Stimulated activated CD8-positive, alpha-beta memory T cell treated with anti-CD3 and anti-CD28 coated beads, Interleukin-4, amount 100 ng/mL, for 4 hours (primary cell): ENCODE measurements at places on chromosomes 6 and 20.

- DNase-seq = no peak
Measured at GRCh38 chr6:96653181-96653580, 90.3 kb downstream of the FHL5 start.

GRCh38 chr20:33914919-33915318 is 78.8 kb upstream of the RALY start:
- DNase-seq = peak; percentile 9

DNA sequence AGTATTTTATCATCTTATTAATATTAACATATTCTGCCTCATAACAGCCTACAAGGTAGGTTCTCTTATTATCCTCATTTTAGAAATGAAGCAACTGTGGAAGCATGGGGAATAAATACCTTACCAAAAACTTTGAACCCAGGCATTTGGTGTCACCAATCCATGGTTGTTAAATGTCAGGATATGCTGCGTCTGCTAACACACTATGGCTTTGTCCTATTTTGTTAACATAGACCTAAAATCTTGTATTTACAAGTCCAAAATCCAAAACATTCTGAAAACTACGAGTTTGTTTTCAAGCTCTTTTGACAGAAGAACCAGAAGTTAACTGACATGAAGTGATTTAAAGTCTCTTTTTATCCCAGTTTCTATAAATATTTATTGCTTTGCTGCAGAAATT is 53.4 kb downstream of the BMP5 start:
- DNase-seq = no peak

DNA sequence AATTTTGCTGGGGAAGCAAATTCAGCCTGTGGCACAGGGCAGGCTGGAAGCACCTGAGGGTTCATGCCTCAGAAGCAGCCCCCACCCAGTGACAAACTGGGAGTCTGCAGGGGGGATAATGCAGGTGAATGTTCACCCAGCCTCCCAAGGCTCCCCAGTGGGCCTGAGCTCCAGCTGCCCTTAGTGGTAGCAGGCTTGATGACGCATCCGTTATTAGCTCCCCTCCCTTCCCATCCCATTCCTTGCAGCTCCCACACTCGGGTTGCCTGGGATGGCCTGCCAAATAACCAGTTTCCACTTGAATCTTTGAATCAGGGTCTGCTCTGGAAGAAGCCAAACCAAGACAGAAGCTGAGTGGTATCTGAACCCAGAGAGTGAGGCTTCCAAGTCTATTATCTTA is 15.8 kb downstream of the KCNK15 start:
- no peak for DNase-seq

GRCh38 chr6:86147311-86147710 is 504.6 kb upstream of the SYNCRIP start:
- no peak for DNase-seq

- DNase-seq = no peak
Measured at GRCh38 chr6:104256646-104257045, 603.1 kb downstream of the HACE1 start.

- DNase-seq = no peak
Measured at GRCh38 chr6:123515715-123516114, 121.0 kb downstream of the TRDN start.

DNA sequence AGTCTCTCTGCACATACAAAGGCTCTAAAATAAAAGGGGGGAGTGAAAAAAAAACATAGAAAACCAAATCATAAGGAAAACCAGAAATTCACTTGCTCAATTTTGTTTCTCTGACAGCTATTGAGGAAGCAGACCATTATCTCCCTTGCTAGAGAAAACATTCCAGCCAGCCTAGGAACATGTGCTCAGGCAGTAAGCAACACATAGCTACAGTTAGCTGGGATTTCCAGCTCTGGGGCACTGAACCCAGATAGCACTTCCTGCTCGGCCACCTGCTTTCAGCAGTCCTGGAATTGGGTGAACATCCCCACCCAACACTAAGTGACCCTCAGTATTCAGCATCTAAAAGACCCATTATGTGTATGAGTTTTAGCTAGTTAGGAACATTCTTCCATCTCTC is 61.3 kb downstream of the TNFRSF21 start:
- DNase-seq = no peak

GRCh38 chr6:166637812-166638572 is 10.9 kb upstream of the RPS6KA2 start:
- no peak for DNase-seq

DNA sequence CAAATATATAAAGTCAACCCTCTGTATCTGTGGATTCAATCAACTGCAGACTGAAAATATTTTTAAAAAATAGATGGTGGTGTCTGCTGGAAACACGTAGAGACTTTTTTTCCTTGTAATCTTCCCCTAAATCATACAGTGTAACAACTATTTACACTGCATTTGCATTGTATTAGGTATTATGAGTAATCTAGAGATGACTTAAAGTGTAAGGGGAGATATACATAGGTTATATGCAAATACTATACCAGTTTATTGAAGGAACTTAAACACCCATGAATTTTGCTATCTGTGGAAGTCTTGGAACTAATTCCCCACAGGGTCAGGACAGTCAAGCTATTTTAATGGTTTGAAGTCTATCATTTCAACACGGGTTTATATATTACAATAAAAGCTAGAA is 10.2 kb downstream of the HDAC2 start:
- no peak for DNase-seq

GRCh38 chr20:43554369-43554768 is 4.5 kb upstream of the SGK2 start:
- DNase-seq = no peak

DNA sequence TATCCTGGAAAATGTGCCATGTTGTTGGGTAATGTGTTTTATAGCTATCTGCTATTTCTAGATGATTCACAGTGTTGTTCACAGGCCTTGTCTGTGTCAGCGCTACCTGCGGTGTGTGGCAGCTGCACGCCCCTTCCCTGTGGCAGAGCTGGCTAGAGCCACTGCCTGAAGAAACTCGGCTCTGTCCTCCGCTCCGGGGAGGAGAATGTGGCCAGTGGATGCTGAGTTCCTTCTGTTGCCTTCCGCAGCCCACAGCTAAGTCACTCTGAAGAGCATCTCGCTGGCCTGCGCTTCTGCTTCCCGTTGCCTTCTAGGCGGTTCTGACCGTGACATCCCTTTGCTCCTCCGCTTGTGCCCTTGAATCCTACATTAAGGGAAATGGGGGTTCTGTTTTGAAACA is 135.1 kb downstream of the PLG start:
- DNase-seq = no peak

DNA sequence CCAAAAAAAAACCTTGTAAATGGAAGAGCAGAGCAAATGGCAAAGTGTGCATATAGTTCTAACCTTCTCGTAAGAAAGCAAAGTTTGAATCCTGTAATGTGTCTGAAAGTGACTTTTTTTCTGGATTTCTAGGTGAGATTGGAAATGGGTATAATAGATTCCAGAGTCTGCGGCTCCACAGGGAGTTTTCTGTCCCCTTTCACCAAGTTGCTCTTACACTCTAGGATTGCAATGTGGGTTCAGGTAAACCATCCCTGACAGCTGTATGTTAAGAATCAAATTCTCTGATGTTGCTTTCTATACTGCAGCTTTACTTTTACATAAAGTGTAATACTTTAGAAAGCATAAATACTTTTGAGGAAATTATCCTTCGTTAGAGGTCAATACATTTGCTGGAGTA is 260.1 kb downstream of the PRL start:
- no peak for DNase-seq
